Stimulated activated CD4-positive, alpha-beta T cell treated with anti-CD3 and anti-CD28 coated beads, Interleukin-15, amount 100 ng/mL, for 1 hour (primary cell): ENCODE measurements at places on chromosomes 12 and 14.

DNA sequence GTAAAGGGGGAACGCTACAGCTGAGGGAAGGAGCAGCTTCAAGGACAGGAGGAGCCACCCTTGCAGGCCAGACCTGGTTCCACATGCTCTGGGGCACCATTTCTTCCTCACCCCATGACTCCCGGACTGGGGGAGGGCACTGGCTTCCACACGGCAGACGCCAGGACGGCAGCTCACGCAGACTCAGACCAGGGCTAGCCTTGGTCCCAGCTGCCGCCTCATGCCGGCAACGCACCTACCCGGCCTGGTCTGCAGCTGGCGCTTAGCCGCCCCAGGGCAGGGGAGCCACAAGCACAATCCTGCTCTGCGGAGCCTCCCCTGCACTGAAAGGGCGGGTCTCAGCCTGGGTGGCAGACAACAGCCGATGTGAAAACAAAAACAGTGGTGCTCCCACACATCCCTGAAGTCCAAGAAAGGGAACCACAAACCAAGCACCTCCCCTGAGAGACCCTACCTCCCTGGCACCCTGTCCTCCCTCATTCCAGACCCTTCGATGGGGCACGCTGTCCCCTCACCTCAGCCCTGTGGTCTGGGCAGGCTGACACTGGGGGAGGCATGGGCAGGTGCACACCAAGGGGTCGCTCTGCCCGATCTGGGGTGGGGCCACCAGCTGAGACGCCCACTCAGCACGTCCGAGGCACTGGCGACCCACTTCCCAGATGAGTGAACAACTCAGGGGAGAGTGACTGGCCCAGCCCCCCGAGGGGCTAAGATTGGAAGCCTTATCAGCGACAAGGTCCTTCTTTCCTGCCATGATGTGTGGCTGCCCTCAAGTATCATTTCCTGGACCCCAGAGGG lies 65.0 kb downstream of the CHGA start:
- no peak for DNase-seq

DNA sequence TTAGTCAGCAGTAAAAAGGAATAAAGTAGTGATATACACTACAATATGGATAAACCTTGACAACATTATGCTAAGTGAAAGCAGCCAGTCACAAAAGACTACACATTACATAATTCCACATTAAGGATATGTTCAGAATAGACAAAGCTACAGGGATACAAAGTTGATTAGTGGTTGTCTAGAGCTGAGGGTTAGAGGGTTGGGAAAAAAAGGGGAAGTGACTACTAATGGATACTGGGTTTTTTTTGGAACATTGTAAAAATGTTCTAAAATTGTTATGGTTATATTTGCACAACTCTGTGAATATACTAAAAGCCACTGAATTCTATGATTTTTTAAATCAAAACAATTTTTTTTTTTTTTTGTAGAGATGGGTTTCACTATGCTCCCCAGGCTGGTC lies 4.8 kb upstream of the NGDN start:
- DNase-seq = no peak

GRCh38 chr12:29516431-29516875 lies 19.0 kb upstream of the OVCH1 start:
- DNase-seq = no peak

- DNase-seq = no peak
These were observed 228.2 kb upstream of the PPFIA2 start for GRCh38 chr12:81987371-81987770.

DNA sequence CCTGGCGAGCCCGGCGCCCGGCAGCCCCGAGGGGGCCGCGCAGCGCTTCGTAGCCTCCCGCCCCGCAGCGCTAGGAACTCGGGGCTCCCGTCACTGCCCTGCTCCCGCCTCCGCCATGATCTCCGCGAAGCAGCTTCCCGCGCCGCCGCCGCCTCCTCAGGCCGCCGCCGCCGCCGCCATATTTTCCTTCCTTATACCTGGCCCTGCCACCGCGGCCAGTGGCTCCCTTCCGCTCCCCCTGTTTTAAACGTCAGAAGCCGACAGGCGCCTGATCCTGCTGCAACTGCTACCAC lies 286 bp downstream of the PPP4R3A start:
- DNase-seq = no peak

DNA sequence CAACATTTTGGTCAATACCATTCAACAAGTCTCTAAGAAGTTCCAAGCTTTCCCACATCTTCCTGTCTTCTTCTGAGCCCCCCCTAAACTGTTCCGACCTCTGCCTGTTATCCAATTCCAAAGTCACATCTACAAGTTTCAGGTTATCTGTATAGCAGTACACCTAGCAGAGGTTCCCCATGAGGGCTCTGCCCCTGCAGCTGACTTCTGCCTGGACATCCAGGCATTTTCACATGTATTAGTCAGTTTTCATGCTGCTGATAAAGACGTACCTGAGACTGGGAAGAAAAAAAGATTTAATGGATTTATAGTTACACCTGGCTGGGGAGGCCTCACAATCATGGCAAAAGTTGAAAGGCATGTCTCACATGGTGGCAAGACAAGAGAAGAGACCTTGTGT lies 10.2 kb upstream of the PLA2G1B start:
- DNase-seq = no peak

- no peak for DNase-seq
These were observed 29.3 kb downstream of the HECTD4 start for GRCh38 chr12:112352921-112353320.

- DNase-seq = no peak
These were observed 36.3 kb upstream of the SLC2A13 start for GRCh38 chr12:40142001-40142744.

- DNase-seq = no peak
These were observed 1.9 kb downstream of the TDRD9 start for GRCh38 chr14:103930051-103930604.

DNA sequence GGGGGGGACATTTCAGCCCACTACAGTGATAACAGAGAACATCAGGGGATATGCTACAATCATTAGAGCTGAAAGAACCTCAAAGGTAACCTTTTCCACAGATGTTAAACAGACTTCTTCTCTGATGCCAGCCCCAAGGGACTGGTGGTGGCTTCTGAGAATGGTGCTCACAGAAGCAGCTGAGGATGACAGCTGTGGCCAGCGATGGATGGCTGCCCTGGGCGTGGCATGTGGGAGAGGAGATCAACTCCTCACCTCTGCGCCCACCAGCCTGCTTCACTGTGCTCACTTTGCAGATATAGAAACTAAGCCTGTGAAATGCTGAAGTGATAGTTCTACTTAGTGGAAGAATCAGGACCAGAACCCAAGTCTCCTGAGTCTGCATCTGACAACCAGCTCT lies 33.0 kb downstream of the FOXN3 start:
- no peak for DNase-seq

GRCh38 chr14:73774241-73774570 lies 60.0 kb upstream of the PNMA1 start:
- DNase-seq = no peak

- DNase-seq = no peak
These were observed 663.4 kb downstream of the TMTC2 start for GRCh38 chr12:83349907-83350611.

DNA sequence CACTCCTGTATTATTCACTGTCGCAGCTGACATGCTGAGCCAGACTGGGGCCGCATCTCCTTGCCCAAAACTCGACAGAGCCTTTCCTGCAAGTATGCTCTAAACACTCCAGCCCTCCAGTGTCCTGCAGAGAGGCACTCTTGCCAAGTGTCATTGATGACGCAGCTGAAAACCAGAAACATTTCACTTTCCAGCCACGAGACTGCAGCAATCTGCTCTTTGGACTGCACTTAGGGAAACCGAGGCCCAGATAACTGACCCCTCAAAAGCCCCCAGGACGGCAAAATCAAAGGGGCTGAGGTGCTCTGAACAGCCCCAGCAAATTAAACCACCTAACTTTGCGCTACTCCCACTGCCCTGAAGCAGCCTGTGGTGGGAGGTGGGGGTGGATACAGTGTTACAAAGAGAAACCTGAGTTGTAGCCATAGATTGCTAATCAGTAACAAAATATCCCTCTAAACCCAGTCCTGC lies 2.6 kb downstream of the CCDC85C start:
- DNase-seq = no peak

DNA sequence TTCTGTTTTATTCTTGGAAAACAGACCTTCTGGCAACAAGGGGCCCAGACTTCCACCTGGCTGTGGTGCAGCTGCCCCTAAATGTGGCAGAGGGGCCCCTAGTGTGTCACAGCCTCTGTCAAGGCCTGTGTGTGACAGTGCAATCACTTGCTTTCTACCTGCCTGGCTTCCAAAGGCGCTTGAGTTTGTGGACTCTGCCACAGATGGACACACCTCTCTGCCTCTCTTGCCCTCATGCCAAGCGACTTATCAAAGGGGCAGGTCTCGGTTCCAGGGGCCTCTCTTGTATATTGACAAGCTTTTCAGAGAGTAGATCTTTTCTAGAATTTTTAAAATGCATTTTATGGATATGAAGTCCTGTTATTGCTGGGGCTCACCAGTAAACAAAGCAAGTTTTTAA lies 217.2 kb downstream of the SLC15A4 start:
- DNase-seq = no peak

DNA sequence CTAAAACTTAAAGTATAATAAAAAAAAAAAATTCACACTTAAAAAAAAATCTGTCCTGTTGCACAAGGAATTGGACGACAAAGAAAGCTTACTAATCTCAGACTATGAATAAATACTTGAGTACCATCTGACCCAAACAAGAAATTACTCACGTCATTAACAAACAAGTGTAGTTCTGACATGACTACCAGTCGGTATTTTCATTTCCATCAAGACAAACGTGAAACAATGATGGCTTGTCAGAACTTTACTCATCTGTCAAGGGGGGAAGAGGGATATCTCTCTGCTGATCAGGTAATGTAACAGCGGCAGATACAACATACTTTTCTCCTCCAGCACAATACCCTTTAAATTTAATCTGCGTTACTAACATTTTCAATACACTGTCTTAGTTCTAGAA lies 78.3 kb downstream of the CDK17 start:
- no peak for DNase-seq
